ENCODE measurements at places on chromosomes 11 and 22. TPM values are rescaled to one million over a fixed set of nuclear protein-coding genes. Genes with fewer than 3 reads are reported as not detected.

DNA sequence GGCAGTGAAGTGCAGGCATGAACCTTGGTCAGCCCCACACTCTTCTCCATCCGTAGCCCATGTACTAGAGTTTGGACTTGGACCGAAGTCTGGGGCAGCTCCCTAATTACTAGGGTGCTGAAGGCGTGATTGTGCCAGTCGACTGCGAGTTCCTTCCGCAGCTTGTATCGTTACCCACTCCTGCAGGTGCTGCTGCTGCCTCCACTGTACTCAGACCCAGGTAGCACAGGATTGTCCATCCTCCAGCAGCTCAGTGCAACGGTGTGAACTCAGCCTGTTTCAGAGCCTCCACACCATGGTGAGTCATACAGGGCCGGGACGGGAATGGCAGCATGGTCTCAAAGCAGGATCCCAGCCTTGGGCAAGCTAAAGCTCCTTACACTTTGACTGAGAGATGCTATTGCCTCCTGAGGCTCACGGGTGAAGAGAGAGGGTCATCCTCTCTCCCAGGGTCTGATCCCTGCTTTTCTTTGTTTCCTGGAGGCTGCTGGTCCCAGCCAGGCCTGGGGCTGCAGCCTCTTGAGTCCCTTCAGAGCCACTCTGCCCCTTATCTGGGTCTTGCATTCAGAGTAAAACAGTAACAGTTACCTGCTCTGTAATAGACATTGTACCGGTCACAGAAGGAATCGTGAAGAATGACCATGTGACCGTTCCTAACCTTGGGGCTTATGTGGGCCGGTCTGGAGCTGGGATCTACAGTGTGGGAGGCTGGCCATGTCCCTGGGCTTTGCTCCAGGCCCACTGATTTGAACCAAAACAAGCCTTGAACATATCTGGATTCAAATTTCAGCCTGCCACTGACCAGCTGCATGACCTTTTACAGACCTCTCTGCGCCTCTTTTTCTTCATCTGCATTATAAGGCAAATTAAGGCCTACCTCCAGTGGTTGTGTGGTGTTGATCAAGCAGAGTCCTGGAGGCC is 1.7 kb downstream of the TKFC start:
- DNase-seq, result no peak

DNA sequence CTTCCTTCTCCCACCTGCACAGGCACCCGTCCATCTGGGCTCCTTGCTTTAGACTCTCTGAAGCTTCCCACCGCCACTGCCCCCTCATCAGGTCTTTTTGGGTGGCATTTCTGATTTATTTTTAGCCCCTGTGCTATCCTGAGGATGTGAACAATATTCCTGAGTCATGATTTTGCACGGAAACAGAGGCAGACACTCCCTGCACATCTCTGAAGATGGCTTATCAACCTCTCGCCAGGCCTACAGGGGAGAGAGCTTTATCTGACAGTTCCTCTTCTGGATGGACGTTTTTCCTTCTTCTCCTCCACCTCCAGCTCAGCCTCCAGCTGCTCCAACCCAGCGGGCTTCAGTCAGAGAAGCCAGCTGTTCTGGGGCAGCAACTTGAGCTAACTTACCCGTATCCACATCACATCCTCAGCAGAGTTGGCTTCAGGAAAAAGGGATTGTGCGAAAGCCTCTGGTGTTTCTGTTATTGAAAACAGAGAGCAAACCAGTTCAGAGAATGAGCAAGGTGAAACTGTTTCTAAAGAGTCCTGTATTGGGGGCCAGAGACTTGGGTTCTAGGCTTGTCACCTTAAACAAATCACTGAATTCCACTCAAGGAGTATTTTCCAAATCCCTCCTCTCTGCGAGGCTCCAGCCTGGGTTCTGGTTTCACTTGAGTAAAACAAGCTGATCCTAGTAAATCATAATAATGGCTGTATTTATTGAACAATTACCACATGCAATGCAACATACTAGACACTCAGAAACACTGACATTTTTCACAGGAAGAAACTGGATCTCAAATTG is 33.1 kb upstream of the ETS1 start:
- DNase-seq, result no peak

DNA sequence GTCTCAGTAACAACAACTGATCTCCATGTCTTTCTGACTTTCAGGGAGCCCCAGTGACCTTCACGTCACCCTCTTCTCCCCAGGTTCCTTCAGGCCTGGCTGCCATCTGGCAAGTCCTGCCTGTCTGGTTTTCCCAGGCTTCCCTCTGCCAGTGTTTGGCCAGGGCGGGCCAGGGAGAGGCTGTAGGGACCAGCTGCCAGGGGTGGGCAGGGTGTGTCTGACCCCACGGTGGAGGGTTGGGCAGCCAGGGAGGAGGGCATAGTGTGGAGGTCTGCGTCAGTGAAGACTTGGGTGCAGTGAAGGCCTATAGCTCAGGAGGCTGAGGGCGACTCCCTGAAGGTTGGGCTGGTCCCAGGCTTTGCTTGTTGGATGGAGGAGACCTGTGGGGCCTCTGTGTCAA is 11.9 kb upstream of the MRGPRX2 start:
- no peak for DNase-seq

- DNase-seq, result no peak
These were observed 163.6 kb downstream of the GRIK4 start for GRCh38 chr11:120675171-120675570.

Gene APOA4
- total RNA-seq, result not detected

GRCh38 chr11:58406774-58407173 is at the start of gene OR5B3:
TSS of gene OR5B3 (minus strand) at chr11:58406874. CDS start at chr11:58403409, 3,465 bp downstream.
- DNase-seq, result no peak

DNA sequence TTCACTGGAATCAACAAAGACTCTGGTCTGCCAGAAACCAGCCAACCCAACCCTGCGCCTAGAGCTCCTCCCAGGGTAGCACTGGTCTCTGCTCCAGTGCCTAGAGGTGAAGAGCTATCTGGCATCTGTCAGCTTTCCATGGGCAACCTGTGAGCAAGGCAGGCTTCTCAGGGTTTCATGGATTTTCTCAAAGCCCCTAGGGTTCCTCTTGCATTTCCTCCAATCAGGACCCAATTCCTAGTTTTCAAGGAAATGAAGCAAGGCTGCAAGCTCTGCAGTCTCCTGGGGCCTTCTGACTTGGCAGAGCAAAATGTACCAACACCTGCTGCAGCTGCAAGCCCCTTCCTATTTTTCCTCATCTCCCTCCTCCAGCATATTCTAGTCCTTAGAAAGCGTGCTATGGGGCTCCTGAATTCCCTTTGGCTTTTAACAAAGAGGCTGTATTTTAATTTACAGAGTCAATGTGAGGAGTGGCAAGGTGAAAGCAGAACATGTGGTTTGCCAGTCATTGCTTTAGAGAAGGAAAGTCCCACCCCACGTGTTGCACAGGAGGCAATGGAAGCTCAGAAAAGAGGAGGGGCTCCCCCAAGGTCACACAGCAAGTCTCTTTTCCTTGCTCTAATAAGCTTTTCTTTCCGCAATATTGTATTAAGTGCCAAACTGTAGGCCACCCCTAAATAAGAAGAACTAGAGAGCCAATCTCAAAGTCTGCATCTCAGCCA is 33.0 kb upstream of the RIC3 start:
- no peak for DNase-seq

Gene OR51E2
- not detected for total RNA-seq

- no peak for DNase-seq
These were observed 50.3 kb downstream of the SPON1 start for GRCh38 chr11:14012846-14013245.

Gene ANGPTL5
- total RNA-seq, result not detected

Gene OR4C46
- total RNA-seq, result not detected

DNA sequence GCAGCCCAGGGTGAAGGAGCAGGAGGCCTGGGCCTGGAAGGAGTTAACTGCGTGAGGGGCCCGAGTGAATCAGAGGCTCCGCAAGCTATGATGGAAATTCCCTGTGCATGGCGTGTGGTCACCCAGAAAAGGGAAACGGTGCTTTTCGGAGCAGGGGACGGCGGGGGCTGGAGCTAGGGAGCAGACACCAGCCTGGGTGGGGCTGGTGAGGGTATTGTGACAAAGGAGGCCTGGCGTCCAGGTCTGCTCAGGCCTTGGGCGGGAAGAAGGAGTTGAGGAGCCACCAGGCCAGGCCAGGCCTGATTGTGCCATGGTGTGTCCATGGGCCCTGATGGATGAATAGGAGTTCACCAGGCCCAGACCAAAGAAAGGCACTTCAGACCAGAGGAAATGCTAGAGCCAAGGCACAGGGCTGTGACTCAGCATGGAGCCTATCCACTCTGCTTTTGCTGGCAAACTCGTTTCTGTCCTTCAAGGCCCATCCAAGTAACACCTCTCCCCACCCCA is 12.8 kb upstream of the SPI1 start:
- DNase-seq, result no peak

DNA sequence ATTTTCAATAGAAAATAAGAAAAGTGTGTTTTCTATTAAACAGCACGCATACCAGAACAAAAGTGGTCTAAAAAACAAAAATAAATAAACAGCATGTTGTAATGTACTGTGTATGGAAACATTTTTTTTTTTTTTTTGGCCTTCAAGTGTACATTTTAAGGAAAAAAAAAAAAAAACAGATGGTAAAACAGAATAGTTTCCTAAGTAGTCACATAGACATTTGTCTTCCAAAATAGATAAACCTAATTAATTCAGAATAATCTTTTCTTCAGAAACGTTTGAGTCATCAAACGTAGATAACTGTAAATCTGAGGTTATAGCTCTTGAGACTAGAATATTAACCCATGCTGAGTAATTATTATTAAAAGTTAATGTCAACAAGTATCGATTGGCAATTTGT is 396 bp upstream of the CFAP300 start:
- DNase-seq, result no peak

All from naive thymus-derived CD8-positive, alpha-beta T cell (primary cell).